Stimulated activated CD4-positive, alpha-beta T cell treated with anti-CD3 and anti-CD28 coated beads, TNF-alpha, amount 100 ng/mL, for 24 hours (primary cell): ENCODE measurements at places on chromosomes 6 and 20.

- no peak for DNase-seq
These were observed 18.4 kb downstream of the SCP2D1 start for GRCh38 chr20:18831830-18832499.

- DNase-seq, result no peak
These were observed 39.2 kb downstream of the TSPYL4 start for GRCh38 chr6:116214681-116215080.

- DNase-seq, result no peak
These were observed 39.9 kb downstream of the PREX1 start for GRCh38 chr20:48787861-48788375.

- DNase-seq, result no peak
These were observed 127.2 kb downstream of the CD109 start for GRCh38 chr6:73823046-73823735.

DNA sequence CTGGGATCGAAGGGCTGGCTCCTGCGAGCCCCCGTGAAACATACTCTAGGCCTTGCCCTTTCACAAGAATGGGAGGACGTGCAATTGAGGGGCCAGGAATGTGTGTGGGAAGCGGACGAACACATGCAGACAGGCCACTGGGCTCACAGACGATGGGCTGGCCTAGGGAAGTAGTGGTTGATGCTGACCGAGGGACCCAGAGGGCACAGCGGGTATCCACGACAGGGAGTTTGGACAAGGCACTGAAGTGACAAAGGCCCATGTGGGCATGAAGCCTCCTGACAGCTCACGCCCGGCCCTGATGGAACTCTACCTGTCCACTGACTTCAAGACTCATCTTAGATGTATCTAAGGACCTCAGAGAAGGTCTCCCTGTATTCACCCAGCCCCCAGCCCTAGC is 52.2 kb downstream of the MYH7B start:
- no peak for DNase-seq

DNA sequence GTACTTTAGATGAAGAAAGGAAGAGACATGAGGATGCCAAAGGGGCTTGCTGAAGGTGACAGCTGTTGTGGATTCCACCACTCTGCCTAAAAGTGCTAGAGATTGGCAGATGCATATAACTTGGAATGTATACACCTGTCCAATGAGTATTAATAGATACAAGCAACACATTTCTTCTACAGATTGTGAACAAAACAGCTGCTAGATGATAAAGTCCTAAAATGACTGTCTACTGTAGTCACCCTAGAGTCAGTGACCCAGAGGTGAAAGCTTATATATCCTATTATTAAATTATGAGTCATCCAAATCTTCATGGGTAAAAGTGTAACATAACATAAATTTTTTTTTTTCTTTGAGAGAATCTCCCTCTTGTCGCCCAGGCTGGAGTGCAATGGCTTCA is 5.2 kb downstream of the RNF217 start:
- DNase-seq, result no peak

GRCh38 chr6:144955859-144956258 is 670.7 kb downstream of the UTRN start:
- DNase-seq, result no peak

DNA sequence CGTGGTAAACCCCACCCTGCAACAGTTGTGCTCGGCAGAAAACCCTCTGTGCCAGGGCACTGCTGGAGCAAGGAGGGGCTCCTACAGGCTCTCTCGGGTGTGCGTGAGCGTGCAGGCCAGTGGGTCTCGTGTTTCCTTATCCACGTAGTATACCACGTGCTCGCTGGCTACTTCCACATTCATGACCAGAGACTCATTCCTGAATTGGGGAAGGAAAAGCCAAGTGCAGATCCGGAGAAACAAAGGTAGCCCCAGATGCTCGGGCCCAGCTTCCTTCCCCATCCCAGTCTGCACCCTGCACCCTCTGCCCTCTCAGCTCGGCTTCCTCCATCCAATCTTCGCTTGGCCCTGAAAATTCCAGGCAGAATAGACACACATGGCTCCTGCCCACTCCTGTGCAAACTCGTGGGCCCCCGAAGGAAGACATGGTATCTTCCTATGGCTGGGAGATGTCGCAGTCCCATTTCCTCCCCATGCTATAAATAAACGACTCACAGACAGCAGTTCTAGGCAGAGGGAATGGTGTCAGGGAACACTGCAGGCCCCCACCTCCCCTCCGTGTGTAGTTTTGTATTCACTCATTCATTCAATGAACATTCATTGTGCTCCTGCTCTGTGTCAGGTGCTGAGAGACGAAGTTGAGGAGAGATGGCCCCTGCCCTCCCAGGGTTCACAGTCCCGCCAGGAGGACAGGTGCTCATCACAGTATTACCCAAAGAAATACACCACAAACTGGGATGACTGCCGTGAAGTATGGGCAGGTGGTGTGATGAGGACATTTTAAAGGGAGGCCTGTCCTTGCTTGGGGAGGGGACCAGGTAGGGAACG is 29.6 kb downstream of the NPEPL1 start:
- DNase-seq, result no peak

DNA sequence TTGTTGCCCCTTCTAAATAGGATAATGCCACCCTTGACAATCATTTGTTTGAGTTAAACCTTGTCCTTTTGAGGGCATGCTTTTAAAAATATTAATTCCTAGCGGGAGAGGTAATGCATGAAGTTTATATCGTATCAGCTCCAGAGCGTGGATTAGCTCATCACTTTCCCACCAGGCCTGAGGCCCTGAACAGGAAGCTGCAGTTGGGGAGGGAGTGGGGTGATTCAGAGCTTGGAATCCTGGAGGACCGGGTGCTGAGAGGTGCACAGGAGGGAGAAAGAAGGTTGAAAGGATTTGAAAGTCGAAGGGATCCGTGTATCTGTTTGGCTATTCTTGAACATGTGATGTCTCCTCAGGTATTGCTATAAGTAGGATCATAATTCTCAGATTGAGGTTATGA is 25.0 kb downstream of the ZDHHC14 start:
- DNase-seq, result no peak

- DNase-seq, result no peak
These were observed 17.1 kb upstream of the ERVFRD-1 start for GRCh38 chr6:11128608-11129007.

GRCh38 chr6:85669735-85670194 is 27.1 kb upstream of the SYNCRIP start:
- DNase-seq, result no peak

GRCh38 chr6:33430991-33431879 is 11.4 kb downstream of the SYNGAP1 start:
- DNase-seq, result peak; percentile 78

DNA sequence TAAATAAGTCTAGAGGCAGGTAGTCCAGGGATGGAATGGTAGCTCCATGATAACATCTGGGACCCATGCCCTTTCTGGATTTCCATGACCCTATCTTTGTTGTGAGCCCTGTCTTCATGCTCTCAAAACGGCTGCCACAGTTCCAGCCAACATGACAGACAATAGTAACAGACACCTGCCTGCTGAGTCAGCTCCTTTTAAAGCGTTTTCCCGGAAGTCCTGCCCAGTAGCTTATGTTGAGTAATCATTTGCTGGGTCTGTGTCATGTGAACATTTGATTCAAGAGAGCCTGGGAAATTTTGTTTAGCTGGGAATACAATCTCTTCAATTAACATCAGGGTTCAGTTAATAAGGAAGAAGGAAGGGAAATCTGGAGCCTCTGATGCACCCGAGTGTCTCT is 262.2 kb upstream of the SULF2 start:
- no peak for DNase-seq

GRCh38 chr20:13353261-13353945 is 132.3 kb downstream of the ISM1 start:
- no peak for DNase-seq

DNA sequence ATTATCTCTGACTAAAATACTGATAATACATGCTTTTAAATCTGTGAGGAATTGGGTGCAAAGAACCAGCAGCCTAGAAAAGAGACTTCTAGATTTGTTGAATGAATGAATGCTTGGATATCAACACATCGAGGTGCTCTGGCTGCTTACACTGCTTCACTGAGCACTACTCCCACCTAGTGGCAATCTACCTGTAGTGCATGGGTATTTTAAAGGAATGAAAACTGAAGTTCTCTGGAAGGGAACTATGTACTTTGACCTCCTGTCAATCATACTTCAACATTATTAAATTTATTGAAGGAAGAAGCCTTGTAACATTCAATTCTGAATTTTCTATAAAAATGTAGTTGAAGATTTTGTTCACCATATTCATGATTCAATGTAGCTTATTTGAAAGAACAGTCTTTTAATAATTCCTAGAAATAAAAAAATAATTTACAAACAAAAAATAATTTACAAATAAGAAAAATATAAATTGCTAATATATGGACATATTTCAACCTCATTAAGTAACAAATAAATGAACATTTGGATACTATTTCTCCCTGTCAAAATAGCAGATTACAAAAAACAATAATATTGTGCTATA is 111.2 kb upstream of the MMS22L start:
- DNase-seq, result peak; percentile 3

DNA sequence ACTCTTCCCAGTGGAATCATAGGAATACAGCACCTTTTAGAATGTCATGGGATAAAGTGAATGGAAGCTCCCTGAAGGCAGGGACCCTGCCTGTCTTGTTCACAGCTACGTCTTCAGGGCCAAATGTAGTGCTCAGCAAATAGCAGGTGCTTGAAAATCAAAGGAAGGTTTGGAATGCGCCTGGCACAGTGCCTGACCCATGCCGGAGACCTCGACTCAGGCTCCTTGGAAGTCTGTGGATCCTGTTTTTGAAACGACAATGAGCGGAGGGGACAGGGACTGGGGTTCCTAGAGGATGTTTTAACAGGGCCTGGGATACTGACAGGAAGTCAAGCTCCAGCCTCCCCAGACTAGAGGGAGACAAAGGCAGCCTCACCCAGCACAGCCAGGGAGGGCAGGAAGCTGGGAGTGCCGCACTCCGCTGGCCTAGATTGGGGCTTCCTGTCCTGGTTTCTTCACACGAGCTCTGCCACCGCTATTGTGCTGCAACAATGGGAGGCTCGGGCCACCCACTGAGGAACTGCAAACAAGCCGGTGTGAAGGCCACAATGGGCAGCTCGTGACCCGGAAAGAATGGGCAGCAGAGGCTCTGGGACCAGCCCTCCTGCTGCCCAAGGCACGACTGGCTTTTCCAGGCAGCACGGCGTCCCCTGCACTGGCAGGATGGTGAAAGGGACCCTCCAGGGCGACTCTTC is 76.7 kb downstream of the PREX1 start:
- DNase-seq, result no peak

- DNase-seq, result peak; percentile 74
These were observed at the start of gene BCAS4 for GRCh38 chr20:50794846-50795634. BCAS4 (plus strand) TSS chr20:50795061; CDS start chr20:50795084, 23 bp downstream.

GRCh38 chr6:56482525-56482924 is 160.2 kb downstream of the DST start:
- DNase-seq, result no peak

GRCh38 chr6:26485112-26485780 is 14.9 kb upstream of the BTN1A1 start:
- DNase-seq, result no peak

- DNase-seq, result no peak
These were observed 1.5 kb upstream of the GZF1 start for GRCh38 chr20:23360531-23360930.

GRCh38 chr20:40160097-40160550 is 528.9 kb downstream of the MAFB start:
- DNase-seq, result no peak

DNA sequence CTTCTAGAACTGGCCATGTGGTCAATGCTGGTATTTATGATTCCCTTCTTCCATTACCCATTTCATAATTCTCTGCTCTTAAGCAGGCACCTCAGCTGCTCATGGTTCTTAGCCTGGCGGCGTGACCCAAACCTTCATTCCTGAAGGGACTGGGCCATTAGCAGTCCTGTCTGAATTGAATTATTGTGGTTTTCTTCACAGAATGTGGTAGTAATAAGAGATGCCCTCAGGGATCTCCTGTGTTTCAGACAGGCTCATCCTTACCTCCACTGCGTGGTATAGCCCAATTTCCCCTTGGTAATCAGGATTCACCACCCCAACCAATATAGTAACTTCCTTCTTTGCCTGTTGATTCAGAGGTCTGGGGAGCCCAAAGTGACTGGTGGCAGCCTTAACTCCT is 37.6 kb downstream of the PKIB start:
- DNase-seq, result no peak

- no peak for DNase-seq
These were observed 23.9 kb upstream of the RBBP8NL start for GRCh38 chr20:62451156-62451767.
